ENCODE measurements at places on chromosomes 2 and 18. TPM values are rescaled to one million over a fixed set of nuclear protein-coding genes. Genes with fewer than 3 reads are reported as not detected.

- DNase-seq: no peak
These were observed 18.0 kb upstream of the TTN start for GRCh38 chr2:178825183-178825582.

DNA sequence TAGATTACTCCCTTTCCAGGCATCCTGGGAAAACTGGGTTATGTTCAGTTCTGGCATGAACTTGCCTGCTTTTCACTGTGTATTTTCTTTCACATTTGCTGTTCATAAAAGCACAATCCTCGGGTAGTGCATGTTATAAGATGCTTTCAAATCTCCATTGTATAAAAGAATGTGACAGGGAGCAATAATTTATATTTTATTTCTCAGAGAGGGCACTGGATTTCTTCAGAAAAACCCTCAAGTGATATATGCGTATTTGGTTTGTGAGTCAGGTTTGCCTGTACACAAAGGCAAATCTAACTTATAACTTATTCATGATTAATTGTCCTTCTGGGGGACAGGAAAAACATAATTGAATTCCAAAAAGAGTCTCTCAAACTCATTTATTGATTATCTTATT is 440.7 kb upstream of the MMADHC start:
- no peak for DNase-seq

DNA sequence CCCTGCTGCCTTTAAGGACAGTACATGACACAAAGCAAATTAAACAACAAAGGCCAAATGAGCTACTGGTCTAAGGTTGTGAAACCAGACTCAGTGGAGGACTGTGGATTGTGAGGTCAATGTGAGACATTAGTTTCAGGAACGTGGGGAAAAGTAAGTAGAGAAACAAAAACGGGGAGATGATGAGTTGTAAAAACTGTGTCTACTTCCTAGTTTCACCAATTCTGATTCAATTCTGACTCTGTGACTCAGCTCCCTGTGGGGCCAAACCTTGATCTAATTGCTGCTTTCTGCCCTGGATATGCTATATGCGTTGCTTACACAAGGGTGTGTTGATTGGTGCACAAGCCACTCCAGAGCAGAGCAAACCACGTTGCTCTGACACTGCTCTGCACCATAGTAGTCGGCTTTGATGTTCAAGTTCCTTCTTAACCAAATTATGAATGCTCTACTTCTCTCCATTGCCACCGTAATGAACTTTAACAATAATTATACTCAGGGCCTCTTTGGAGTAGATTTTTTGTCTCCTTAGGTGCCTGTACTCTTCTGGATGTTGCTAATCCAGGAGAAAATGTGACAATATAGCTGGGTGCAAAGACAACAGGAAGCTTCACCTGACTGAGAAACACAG is 1640.1 kb upstream of the CELF4 start:
- no peak for DNase-seq

DNA sequence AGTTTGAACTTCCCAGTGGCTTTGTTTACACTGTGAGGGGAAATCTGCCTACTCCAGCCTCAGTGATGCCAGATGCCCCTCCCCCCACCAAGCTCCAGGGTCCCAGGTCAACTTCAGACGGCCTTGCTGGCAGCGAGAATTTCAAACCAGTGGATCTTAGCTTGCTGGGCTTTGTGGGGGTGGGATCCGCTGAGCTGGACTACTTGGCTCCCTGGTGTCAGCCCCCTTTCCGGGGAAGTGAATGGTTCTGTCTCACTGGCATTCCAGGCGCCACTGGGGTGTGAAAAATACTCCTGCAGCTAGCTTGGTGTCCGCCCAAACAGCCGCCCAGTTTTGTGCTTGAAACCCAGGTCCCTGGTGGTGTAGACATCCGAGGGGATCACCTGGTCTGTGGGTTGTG is 70.0 kb upstream of the NEUROD1 start:
- no peak for DNase-seq

DNA sequence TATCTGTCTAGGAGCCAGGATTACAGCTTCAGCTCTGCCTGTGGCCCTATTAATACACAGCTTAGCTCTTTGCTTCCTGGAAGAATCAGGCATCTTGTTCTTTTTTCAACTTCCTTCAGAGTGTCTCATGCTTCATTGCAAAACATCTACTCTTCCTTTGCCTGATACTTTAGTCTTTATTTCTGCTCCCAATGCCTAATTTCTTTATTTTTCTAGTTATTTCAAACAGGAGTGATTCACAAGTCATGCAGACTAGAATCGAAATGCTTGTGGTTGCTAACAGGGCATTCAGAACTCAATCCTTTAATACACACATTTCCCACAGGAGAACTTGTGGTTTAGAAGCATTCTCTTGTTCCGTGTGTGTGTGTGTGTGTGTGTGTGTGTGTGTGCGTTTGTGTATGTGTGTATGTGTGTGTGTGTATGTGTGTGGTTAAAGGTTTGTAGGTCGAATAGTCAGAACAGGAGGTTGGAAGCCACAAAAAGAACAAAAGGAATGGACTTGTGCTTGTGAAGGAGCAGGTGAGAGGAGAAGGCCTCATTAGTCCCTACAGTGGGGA is 28.3 kb upstream of the INSIG2 start:
- no peak for DNase-seq

DNA sequence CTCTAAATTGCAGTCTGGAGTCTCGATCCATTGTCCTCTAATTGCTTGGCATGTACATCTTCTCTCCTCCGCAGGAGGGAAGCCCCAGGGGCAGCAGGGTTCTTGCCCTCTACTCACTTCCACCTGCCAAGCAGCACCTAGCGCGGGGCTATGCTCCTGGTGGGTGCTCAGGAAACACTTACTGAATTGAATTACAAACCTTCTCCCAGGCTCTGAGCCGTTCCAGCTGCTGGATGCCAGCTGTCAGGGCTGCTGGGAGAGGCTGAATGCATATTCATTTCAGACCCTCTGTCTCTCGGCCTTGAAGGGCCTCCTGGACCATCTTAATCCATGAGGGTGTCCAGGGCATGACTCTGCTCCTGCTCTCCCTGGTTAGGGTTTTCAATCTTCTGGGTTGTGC is 94.0 kb downstream of the CELF4 start:
- DNase-seq: no peak

DNA sequence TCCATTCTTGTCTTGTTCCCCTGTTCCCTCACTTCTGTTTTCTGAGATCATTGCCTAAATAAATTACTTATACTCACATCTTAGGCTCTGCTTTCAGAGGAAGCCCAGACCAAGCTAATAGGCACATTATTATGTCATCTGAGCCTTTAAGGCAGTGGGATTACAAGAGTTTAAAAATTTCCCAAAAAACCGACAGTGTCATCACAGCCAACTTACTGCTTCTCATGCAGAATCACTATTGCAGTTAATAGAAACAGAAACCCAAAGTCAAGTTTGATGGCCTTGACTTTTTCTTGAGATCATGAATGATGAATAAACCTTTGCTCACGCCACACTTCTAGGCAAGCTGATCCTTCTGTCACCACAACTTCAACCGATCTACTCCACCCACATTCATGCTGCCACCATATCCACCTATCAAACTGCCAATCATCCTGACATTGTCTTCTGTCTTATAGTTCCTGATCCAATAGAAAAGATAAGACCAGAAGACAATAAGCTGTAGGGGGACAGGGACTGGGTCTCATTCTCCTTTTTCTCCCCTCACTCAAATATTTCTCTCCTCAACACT is 142.7 kb upstream of the CREB1 start:
- no peak for DNase-seq

- DNase-seq: no peak
These were observed 79.9 kb downstream of the NYAP2 start for GRCh38 chr2:225479386-225479785.

GRCh38 chr18:74724186-74724585 is 126.5 kb downstream of the ZNF407 start:
- no peak for DNase-seq

GRCh38 chr2:166627893-166628292 is 133.8 kb upstream of the SCN7A start:
- DNase-seq: no peak

DNA sequence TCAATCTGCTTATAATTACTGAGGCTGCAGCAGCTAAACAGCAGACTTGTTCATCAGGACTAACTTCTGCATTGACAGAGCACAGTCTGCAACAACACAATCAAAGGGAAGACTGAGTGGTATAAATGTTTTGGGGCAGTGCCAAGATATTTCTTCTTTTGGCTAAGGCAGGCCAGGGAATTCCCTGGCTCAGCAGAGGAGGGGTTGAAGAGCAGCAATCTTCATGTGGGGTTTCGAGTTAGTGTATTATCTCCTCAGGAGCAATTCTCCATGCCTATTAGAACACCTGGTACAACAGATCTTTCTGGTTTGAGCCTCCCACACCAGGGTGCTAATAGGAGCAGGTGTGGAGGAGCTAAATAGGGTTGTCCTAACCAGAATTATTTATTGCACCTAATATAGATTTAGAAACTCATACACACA is 103.0 kb upstream of the STK17B start:
- DNase-seq: no peak

- DNase-seq: no peak
These were observed 69.9 kb downstream of the SH3BP4 start for GRCh38 chr2:235021752-235022151.

- no peak for DNase-seq
These were observed 14.4 kb downstream of the SMYD1 start for GRCh38 chr2:88081924-88082608.

DNA sequence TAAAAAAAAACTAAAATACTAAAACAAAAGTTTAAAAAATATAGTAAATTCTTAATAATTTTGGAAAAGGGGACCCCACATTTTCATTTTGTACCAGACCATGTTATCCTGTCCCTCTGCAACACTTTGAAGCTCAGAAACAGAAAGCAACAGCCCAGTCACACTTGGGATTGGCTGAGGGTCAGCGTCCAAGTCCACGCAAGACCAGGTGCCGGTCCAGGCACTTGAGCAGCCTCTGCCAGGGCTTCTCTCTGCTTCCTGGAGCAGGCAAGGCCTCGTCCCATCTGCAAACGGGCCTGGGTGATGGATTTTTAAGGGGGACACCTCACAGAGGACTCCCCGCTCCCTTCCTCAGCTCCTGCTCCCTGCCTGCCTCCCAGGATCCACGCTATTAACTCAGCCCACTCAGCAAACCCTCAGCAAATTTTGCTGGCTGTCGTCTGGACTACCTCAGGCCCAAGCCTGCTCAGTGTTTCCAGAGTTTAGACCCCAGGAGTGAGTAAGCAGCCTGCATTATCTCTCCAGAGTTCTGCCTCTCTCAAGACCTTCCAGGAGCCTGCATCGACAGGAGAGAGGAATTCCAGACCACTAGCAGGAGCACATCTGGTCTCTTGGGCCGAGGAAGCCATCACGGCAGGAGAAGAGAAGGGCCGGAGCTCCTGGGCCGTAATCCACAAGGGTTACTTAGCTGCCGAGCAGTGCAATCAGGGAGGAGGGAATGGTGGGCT is 88.7 kb upstream of the STPG4 start:
- DNase-seq: no peak

DNA sequence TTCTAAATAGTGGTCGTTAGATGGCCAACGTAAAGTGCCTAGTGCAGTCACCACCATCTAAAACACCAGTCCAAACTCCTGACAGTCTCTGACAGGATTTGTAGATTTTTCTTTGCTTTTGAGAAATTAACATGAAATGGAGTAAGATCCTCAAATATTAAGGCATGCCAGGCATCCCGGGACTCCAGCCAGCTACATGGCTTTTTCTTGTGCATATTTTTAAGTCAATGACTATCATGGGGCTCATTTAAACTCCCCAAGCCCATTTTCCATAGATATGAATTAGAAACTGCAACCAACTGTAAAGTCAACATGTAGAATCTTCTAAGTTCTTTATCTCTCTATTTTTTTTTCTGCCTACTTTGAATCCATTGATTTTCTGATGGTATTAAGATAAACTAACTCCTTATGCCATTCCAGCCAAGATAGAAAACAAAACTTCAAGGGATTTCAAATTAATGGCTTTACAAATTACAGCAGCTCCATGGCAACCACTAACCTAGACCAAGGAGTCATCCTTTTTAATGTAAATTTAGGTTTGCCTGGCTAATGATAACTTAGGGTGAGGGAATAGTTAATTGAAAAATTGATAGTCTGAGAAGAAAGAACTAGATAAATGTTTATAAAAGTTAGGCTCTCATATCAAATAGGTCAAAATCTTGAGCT is 764.1 kb upstream of the NXPH2 start:
- no peak for DNase-seq

DNA sequence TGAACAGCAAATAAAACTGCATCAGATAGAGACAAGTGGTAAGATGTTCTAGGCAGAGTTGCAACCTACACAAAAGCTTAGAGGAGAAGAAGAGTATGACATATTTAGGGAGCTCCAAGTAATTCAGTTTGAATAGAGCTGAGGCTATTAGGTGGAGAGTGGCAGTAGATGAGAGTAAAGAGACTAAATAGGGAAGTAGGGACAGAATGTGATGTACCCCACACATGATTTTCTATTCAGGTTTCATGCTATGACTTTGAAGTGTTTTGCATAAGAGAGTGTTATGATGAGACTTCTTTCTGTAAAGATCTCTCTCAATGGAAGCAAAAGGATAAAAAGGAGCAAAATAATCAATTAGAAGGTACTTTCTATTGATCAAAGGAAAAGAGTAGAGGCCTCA is 206.8 kb upstream of the ERBB4 start:
- DNase-seq: no peak

DNA sequence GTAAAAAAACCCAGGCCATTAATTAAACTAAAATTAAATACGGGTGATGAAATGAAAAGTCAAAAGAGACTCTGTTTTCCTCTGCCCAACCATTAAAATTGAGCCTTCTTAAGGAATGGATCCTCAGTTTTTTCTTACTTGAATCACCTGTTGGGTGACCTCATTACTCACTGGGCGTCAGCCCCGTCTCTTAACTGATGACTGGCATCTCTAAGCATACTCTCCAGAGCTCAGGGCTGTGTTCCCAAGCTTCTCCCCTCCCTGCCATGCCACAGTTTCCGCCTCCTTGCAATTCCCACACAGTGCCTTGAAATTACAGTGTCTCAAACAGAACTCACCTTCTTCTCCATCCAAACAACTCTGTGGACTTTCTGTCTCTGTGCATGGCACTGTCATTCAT is 421.1 kb upstream of the CELF4 start:
- DNase-seq: no peak

DNA sequence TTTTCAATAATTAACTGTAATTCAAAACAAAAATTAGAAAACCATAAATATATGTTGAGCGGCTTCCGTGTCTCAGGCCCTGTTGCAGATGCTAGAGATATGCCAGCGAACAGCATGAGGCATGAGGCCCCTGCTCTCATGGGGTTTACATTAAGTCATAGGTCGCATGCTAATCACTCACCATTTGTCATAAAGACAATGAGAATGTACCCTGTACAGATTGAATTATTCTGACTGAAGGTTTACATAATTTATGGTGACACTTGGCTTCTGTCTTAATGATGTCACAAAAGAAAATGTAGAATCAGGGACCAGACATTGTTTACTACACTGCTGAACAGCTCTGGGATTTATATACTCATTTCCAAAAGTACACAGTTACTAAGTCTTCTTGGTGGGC is 5.9 kb upstream of the VAPA start:
- no peak for DNase-seq

The AKAIN1 gene
- total RNA-seq: not detected

The POTEJ gene
- not detected for total RNA-seq

The RPS27A gene
- 945 TPM for total RNA-seq

The CFC1 gene
- not detected for total RNA-seq

The CXCR2 gene
- 0.48 TPM for total RNA-seq

All from urinary bladder (tissue), 4 donors.